DMS53 (cell line): ENCODE measurements at places on chromosomes 6 and 20.

DNA sequence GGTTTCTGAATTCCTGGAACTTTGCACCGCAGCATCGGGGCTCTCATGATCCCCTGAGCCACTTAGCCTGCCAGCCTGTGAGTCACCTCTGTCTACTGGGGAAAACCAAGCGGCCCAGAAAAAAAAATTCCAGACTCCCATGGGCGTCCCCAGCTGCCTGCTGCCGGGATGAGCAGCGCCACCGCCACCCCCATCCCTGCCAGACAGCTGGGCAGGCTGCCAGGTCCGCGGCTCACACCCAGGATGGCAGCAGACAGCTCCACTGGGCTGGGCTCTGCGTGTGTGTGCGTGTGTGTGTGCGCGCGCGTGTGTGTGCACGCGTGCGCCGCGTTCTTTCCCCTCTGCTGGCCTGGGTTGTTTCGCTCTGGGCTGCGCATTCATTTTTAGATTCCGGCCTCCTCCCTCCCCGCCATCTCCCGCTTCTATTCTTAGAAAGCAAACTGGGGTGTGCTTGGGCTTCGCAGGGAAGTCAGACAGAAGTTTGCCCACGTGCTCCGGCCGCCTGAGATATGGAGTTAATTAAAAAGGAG, 38.9 kb upstream of the PMEPA1 start:
- DNase-seq, result peak; percentile 39

DNA sequence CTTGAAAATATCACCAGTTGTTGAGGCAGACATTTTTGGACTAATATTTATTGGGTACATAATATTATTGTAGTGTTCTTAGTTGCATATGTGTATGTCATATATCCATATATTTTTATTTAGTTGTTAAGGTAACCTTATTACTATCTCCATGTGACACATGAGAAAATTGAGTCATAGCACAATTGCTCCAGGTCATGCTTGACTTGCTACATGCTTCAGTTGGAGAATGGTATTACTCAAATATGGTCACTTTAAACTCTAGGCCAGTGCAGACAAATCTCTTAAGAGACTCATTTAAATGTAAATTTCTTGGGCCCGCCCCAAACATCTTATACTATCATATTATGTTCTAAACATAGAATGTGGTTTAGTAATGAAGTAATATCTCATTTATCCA, 246.1 kb downstream of the RIMS1 start:
- peak; percentile 72 for DNase-seq

GRCh38 chr6:93081901-93082300, 337.5 kb downstream of the EPHA7 start:
- DNase-seq, result no peak

GRCh38 chr6:131755597-131755996, 44.8 kb upstream of the CTAGE9 start:
- DNase-seq, result no peak

DNA sequence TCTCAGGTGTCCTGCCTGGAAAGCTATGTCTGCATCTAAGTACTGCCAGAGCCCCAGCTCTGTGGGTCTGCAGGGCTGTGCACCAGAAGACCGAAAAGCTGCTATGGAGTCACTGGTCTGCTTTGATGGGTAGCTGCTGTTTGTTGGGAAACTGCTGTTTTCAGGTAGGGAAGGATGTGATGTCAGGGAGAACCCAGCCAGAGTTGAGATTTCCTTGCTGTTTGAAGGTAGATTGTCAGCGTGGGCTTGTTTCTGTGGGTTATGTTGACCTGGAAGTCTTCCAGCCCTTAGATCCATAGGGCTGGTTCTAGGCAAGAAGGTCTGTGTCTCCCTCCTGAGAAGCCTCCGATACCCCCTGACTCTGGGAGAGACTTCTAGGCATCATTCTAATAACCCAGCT, 12.2 kb upstream of the SHLD1 start:
- peak; percentile 61 for DNase-seq

GRCh38 chr20:44908987-44909871, 631 bp upstream of the PABPC1L start:
- no peak for DNase-seq

DNA sequence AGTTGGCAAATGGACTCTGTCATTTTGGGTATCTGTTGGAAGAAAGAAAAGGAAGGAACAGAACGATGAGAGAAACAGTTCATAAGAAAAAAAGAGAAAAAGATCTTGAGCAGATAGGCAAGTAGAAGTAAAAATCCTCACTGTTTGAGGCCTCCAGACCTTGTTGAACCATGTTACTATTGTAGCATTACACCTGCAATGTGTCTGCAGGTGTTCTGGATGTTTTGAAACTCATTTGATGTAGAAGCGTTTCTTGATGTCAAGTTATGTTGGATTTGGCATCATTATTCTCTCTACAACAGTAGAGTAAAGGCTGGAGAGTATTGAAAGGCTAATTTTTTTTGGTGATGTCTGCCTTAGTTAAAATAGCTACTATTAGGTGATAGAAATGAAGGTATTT, 108.7 kb downstream of the CARMIL1 start:
- no peak for DNase-seq

- DNase-seq, result no peak
Observed at GRCh38 chr20:51734876-51735720, 33.1 kb downstream of the ATP9A start.

GRCh38 chr6:1325461-1326309, 13.8 kb downstream of the FOXQ1 start:
- no peak for DNase-seq

DNA sequence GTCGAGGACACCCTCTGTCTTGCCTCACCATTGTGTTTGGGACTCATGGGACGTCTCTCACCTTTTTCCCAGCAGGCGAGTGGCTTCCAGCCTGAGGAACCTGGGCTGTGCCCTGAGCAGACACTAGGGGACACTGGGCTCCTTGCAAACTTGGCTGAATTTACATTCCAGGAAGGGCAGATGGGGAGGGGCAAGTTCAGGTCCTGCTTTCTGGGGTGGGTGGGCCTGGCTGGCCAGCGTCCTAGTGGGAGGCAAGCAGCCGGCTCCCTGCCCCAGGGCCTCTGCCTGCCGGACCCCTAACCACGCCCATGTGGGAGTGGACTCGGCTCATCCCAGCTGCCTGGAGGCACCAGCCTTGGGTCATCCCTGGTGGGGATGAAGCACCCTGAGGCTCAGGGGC, 48.2 kb upstream of the MLN start:
- peak; percentile 66 for DNase-seq

GRCh38 chr20:11468880-11469279, 448.8 kb upstream of the BTBD3 start:
- peak; percentile 8 for DNase-seq

- DNase-seq, result no peak
Observed at GRCh38 chr6:110270165-110270564, 88.0 kb downstream of the METTL24 start.

DNA sequence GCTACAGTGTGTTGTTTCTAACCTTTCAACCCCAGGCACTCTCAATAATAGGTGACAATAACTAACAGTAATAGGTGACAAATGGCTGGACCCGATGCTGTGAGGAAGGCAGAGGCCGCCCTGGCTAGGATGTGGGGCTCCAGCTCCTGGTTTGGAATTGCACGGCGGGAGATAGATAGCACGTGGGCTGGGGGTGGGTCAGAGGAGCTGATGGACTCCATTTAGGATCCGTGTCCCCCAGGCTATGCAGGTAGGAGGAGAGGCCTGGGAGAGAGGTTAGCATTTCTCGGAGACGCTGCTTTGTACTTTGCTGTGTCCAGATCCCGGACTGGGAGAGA, 61.4 kb downstream of the EZR start:
- no peak for DNase-seq

GRCh38 chr6:34031625-34032383, 114.1 kb downstream of the GRM4 start:
- DNase-seq, result no peak

DNA sequence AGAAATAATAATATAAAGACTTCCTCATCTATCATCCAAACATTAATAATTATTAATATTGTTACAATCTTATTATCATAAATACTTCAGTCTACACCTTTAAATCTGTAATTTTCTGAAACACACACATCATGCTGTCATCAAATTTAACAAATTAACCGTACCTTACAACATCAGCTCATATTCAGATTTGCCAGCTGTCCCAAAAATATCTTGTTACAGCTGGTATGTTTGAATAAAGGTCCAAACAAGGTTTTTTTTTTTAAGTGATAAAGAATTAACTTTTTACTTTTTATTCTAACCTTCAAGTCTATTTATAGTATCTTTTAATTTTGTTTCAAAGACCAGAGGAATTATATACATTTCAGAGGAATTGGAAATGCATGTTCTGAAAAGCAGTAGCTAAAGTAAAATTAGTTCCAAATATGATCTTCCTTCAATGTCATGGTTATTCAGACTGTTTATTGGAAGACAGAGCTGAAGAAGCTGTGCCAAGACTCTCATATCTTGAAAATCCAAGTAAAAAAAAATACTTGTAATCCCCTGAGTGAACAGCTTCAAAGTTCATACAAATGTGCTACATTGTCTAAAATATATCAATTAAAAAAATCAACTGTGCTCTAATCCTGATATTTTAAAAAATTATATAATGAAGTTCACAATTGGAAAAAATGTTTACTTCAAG, 161.7 kb upstream of the BMP5 start:
- no peak for DNase-seq

DNA sequence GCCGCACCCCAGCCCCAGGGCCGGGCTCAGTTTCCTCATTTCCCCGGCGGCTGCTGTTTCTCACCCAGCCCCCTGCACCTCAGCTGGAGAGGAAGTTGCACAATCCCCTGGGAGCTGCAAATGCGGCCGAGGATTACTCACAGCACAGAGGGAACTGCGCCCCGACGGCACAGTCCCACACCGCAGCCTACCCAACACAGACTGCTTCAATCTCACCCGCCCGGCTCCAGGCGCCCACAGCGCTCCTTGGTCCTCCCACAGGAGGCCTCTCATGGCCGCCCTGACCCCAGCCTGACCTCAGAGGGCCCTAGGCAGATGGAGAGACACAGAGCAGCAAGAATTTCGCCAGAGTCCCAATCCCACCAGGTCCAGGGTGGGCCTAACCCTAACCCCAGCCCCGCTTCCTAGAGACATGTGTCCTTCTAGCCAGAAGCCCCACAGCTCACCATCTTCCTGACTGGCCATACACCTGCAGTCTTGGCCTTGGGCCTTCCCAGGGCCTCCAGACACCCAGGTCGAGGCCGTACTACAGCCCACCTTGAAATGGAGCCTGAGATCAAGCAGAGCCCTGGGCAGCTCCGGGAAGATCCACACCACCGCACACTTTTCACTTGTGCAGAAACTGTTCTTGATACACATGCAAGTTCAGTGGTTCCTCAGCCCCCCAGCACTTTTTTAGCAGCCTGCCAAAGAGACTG, 11.7 kb downstream of the TFEB start:
- DNase-seq, result no peak

DNA sequence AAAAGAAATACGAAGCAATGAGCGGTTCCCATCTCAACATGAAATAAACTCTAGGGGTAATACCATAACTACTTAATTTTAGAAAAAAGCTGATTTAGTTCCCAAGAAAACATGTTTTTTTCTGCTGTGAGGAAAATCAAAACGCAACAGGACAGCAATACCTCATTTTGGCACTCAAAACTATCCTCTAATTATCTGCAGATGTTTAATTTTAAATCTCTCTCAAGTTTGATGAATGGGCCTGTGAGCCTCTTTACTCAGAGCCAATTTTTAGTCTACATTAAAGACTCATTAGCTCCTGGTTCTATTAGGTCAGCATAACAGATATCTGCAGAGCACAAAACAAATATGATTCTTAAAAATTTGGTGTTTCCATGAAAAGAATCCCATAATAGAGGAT, 28.1 kb downstream of the RNF24 start:
- DNase-seq, result no peak

GRCh38 chr6:40848868-40849514, 190.0 kb downstream of the UNC5CL start:
- no peak for DNase-seq

DNA sequence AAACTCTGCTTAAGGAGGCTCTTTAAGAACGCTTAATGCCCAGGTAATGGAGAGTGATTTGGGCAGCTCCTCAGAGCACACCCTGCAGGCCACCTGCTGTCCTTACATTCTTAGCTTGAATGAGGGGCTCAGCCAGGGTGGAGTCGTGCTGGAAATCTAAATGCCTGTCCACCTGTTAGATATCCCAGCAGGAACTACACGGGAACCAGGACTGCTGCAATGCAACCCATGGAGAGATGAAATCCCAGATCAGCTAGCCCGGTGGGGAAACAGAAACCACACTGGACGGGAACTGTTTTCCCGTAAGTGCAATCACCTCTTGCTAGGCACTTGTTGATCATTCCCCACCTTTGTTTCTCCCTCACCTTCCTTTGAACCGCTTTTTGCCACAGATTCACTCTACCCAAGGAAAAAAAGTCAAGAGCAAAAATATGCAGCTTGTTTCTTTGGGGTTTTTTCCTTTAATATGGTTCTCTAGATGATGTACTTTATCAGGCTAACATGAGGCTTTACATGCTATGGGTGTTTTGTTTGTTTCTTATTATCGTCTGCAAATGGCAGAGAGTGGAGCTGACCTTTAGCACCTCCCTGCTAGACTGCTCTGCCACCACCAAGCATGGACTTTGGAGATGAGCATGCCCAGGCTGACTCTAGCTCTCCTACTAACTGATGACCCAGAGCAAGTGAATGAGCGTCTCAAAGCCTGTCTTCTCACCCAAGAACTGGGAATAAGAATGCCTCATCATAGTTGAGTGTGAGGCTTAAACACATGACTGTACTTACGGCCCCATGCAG, 125.9 kb upstream of the TNFAIP3 start:
- DNase-seq, result no peak

- DNase-seq, result no peak
Observed at GRCh38 chr20:57814529-57814928, 104.7 kb upstream of the PMEPA1 start.

GRCh38 chr6:148934539-148934938, 187.7 kb downstream of the UST start:
- DNase-seq, result peak; percentile 42

GRCh38 chr20:13610184-13610583, 28.5 kb downstream of the TASP1 start:
- peak; percentile 46 for DNase-seq

GRCh38 chr20:47349365-47350180, 6.9 kb downstream of the ZMYND8 start:
- DNase-seq, result no peak

- no peak for DNase-seq
Observed at GRCh38 chr6:139081471-139081870, 52.9 kb downstream of the ABRACL start.

DNA sequence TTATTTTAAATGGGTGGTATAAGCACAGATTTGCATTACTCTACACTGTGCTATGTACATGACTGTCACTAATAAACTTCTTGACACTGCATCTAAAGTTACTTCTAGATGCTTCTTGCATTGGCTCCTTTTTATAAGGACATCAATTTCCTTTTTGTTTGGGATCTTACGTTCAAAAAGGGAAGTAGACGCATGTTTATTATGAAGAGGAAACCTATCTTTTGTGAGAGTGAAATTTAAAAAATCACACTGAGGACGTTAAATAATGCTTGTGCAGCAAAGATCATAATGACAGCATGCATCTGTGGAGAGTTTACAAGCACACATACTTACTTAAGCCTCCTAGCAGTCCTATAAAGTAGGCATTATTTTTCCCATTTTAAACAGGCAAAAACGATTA, 479.5 kb downstream of the CD83 start:
- DNase-seq, result no peak

DNA sequence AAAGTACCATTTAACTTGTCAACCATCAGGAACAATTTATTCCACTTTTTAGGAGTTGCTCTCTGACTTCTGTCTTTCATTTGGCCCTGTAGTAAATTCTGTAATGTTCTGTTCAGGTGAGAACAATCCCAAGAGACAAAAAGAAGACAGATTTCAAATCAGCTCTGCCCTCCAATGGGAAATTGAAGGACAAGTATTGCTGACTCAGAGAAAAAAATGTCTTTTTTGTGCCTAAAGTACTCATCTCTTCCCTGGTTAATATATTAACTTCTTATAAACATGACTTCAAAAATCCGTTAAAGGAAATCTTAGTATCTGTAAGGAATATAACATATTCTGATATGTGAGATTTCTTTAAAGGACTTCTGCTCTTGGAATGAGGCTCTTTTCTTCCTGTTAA, 38.6 kb upstream of the SCGN start:
- no peak for DNase-seq
